Stimulated activated CD8-positive, alpha-beta memory T cell treated with anti-CD3 and anti-CD28 coated beads, Interleukin-2, amount 100 ng/mL, for 1 hour (primary cell): ENCODE measurements at places on chromosomes 13 and 19.

DNA sequence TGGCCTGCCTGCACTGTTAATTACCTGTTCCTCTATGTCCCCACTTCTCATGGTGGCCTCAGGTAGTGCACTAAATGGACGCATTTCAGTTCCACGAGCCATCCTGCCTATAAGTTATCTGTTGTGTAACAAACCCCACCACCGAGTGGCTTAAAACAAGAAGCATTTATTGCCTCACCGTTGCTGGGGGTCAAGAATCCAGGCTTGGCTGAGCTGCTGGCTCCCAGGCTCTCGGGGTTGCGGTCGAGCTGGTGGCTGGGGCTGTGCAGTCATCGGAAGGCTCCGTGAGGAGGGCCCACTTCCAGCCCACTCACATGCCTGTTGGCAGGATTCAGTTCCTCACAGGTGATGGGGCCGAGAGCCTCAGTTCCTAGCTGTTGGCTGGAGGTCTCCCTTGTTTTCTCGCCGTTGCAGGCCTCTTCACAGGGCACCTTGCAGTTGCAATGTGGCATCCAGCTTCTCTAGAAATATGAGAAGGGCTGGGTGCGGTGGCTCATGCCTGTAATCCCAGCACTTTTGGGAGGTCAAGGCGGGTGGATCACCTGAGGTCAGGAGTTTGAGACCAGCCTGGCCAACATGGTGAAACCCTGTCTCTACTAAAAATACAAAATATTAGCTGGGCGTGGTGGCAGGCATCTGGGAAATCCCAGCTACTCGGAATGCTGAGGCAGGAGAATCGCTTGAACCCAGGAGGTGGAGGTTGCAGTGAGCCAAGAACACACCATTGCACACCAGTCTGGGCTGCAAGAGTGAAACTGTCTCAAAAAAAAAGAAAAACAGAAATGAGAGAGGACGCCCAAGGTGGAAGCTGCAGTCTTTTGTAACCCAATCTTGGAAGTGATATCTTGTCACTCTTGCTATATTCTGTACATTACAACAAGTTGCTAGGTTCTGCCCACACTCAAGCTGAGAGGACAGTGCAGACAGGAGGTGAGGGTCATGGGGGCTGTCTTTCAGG lies 6.5 kb upstream of the PTOV1 start:
- no peak for DNase-seq

GRCh38 chr13:97621631-97622030 lies 187.7 kb downstream of the RAP2A start:
- no peak for DNase-seq

GRCh38 chr13:43389573-43389972 lies 366.2 kb downstream of the DNAJC15 start:
- no peak for DNase-seq

- no peak for DNase-seq
Measured at GRCh38 chr13:42788601-42789000, 7.2 kb downstream of the FAM216B start.

- DNase-seq = no peak
Measured at GRCh38 chr13:78168981-78169380, 250.3 kb upstream of the EDNRB start.

- DNase-seq = no peak
Measured at GRCh38 chr19:14119644-14120496, 2.3 kb upstream of the PRKACA start.

DNA sequence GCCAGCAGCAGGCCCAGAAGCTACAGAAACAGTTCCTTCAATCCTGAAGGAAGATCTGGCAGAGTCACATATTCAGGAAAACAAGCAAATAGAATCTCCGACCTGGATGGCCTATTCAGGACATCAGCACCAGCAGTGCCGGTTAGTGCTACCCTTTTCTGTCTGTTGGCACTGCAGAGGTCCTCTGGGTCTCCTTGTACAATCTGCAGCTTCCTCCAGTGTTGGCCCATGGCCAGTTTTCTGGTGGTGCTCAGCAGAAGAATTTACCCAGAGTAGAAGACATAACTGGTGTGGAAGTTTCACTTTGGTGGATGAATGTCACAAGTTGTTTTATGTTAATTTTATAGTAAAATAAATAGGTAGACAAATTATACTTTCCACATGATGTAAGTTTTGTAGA lies 498.1 kb downstream of the COG6 start:
- DNase-seq = no peak

- no peak for DNase-seq
Measured at GRCh38 chr13:92321174-92321573, 905.4 kb upstream of the GPC6 start.

- DNase-seq = no peak
Measured at GRCh38 chr13:112058941-112059340, 8.0 kb upstream of the SOX1 start.
